ENCODE measurements at places on chromosomes 6 and 20.

GRCh38 chr6:37279366-37280134 lies 21.6 kb upstream of the TMEM217 start:
- DNase-seq = peak; percentile 21

GRCh38 chr6:56572788-56573471 lies 69.8 kb downstream of the DST start:
- no peak for DNase-seq

GRCh38 chr6:76222189-76222588 lies 149.7 kb upstream of the IMPG1 start:
- no peak for DNase-seq

- DNase-seq = no peak
Observed at GRCh38 chr20:60101891-60102281, 143.7 kb downstream of the CDH26 start.

DNA sequence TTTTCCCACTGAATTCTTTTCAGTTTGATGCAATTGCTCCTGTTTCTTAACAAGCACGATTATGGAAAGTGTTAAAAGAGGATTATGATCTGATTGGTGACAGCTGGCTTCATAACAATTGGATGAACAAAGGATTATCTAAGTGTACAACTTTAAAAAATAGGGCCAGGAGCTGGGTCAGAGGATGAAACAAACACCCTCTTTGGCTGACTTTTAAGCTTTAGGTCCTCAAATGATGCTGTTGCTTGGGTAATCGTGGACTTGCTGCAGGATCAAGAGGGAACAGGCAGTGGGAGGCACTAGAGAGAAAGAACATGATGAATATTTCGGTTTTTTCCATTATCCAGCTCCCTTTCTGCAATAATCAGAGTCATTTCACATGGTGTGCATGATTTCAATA lies 35.5 kb upstream of the TMX4 start:
- no peak for DNase-seq

DNA sequence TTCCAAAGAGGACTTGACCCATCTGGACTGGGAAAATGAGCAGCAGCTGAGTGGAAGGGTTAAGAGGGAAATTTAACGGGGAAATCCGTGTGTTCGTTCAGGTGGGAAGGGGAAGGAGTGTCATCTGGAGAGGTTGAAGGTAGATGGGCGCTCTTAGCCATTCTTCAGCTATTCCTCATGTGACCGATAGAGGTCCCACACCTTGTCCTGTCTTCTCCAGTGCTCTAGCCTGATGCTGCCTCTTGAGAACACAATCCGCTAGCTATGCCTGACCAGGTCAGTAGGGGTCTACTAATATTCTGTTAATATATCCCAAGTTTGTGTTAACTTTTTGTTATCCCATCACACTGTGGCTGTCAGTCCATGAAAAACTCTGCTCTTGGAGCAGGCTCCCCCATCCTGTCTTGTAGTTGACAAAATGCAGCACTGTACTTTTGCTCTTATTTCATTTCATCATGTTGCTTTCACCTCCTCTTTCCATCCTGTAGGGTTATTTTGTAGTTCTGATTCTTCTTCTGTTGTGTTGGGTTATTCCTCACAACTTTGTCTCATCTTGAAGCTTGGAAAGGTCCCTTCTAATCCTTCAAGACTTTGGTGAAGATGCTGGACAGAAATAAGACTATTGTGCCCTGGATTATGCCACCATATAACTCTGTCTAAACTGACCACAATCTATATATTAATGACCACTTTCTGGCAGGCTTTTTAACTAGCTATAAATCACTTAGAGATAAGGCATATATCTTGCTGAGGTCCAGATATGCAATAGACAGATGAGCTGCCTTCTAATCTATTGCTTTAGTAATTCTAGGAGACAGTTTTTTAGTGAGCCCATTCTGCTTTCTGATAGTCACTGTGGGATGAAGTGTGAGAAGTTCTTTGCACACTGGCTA lies 123.4 kb upstream of the SUPT3H start:
- DNase-seq = no peak

DNA sequence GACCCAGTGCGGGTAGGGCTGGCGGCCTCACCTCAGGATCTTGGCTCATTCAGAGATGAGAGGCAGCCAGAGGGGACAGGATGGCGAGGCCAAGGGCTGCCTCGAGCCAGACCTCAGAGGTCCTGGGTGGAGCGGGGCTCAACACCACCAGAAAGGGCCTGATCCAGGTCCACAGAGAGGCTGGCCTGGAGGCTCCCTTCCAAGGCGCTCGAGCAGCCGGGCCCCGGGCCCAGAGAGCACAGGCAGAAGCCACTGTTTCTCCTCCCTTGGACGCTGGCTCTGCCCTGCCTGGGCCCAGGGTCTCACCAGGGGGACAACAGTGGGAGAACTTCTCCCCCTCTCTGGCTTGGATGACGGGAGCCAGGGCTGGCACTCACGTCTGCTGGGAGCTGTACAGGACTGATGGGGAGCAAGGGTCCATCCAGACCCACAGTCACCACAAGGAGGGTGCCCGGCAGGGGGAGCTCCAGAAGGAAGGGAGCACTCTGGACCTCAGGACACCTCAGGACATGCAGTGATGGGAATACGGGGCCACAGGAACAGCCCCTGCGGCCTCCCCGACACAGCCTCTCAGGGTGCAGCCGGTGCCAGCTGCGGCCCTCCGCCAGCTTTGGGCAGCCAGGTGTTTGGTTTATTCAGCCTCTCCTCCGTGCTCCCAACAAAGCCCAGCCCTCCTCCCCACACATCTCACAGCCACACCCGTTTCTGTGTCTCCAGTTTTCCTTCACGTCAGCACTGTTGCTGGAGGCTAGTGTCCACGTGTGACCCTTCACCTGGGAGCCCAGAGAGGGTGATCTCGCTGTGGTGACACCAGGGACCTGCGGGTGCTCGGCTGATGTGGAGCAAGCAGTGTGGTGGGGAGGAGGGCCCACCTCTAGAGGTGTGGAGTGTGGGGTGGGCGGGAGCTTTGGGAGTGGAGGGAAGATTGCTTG lies 8.7 kb downstream of the RPS21 start:
- no peak for DNase-seq

GRCh38 chr20:58125726-58126125 lies 102.7 kb downstream of the ANKRD60 start:
- no peak for DNase-seq

DNA sequence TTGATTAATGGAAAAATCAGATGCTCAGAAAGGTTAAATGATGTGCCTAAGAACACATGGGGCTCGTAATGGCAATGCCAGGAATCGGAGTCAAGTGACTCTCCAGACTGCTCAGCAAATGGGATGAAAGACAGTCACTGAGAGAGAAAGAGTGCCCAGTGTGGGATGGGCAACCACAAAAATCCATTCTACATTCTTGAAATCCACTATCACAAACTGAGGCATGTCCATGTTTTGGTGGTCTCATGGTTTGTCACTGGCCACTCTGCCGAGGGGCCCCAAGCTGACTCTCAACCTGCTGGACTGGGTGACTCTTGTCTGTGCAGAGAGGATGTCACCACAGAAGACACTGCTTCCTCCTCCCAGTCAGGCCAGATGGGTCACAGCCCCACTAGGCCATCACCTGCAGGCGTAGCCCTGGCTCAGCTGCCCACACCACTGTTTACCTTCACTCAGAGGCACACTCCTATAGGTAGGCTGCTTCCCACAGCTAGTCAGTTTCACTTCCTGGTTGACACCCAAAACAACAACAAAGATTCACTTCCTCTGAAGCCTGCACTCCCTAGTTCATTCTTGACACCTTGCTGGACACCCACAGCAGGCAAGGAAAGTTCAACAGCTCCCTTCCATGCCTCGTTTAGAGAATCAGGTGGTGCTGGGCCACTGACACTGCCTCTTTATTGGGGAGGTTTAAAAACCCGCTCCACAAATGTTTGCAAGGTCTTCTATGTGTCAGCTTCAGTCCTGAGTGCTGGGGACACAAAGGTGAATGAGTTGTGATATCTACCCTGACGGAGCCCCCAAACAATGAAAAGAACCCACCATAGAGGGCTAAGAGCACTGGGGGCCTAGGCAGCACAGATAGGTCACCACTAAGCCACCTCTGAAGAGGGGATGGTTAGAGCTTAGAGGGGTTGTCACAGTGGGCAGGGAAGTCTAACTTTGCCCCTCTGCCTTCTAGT lies 21.7 kb downstream of the MAP1LC3A start:
- peak; percentile 65 for DNase-seq

DNA sequence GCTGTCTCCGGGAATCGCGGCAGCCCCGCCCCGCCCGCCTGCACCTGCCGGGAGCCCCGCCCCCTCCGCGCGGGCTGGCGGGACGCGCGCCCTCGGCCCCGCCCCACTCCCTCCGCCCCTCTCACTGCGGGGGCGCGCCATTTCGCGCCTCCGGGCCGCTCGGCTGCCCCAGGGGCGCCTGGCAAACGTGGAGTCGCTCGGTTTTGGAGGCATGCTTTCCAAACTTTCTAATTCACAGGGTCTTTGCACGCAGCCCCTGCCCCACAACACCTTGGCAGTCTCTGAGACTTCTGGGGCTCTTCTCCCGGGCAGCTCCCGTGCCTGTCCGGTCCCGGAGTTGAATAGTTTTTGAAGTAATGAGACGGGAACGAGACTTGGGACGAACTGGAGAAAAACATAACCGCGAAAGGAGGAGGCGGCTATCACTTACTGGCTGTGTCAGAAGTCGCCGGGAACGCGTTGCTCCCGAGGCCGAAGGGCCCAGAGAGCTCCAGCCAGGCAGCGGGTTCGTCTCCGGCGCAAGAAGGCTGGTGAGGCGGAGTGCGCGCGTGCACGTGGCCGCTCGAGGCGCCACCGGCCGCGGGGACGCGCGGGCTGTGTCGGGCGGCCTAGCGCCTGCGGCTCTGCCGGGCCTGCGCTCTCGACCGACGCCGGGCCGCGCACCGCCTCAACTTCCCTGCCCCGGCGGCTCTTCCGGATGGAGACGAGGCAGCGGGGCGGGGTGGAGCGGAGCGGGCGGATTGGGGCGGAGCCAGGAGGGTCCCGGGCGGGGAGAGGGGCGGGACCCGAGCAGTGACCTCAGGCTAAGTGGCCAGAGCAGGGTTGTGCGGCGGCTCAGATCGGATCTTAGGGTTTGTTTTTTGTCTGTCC lies at the start of gene MCM9:
Gene MCM9 (minus strand): TSS at position 699 of the 870 bp plus-strand sequence. CDS start 3,436 bp downstream, outside the sequence.
- DNase-seq = peak; percentile 91

- no peak for DNase-seq
Observed at GRCh38 chr6:126048635-126049034, 62.3 kb downstream of the TRMT11 start.

DNA sequence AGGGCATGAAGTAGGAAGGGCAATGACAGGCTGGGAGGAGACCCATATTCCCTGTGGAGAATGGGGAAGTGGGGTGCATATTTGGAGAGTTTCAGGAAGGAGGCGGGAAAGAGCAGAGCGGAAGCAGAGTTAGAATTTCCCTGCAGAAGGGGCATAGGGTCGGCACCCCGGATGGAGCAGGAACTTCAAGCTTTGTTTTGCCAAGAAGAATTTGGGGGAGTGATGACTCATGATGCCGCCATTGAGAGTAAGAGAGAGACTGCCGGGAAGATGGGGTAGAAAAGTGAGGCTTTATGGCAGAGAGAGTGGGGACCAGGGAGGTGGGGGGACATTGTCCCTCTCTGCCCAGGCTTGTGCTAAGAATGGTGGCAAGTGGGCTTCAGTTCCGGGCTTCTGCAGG lies 50.3 kb upstream of the EPB41L1 start:
- no peak for DNase-seq

DNA sequence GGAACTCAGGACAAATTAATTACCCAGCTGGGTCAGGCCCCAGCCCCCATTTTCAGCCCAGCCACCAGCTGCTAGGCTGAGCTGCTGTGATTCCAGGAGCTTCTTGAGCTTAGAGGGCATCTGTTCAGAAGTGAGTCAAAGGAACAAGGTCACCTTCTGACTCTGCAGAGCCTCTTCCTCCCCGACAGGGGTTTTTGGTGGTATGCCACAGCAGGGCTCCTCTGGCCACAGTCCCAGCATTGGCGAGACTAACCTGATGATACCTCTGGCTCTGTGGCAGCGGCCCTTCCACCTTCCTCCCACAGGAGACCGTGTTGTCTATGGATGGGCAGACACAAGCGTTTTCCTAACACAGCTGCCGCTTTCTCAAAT lies 39.7 kb downstream of the ZC3H12D start:
- no peak for DNase-seq

GRCh38 chr6:32447932-32448331 lies 8.2 kb downstream of the HLA-DRA start:
- no peak for DNase-seq

- DNase-seq = no peak
Observed at GRCh38 chr6:96575359-96575758, 12.4 kb downstream of the FHL5 start.

DNA sequence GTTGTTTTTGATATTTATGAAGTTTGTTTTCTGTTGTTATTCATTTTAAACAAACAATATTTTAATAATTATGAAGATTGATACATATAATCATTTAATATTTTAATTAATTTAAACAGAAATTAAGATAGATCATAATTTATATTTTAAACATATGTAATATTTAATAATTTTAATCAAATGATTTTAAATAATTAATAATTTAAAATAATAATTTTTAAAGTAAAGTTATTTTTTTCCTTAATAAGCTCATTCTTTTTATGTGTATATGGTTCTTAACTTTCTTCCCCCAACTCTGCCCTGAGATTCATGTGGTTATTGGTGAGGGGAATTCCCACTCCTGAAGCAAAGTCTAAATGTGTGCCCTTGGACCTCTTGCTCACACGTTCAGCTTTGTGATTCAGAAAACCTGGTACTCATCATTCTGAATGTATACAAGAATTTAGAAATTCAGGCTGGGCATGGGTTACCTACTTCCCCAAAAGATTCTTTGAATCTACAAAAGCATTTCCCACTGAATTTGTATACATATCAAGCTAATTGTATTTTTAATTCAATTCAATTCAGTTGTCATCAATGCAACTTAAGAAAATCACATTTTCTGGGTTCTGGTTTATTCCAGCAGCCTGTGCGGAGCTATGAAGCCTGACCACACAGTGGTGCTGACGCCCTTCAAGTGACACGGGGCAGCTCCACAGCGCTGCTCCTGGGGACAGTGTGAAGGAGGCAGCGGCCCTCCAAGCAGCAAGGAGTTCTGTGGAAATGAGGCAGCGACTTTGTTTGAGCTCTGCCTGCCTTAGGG lies 168.9 kb upstream of the UST start:
- DNase-seq = peak; percentile 78

GRCh38 chr6:137754366-137754765 lies 112.7 kb upstream of the TNFAIP3 start:
- no peak for DNase-seq

- no peak for DNase-seq
Observed at GRCh38 chr20:40602381-40602780, 86.7 kb downstream of the MAFB start.

DNA sequence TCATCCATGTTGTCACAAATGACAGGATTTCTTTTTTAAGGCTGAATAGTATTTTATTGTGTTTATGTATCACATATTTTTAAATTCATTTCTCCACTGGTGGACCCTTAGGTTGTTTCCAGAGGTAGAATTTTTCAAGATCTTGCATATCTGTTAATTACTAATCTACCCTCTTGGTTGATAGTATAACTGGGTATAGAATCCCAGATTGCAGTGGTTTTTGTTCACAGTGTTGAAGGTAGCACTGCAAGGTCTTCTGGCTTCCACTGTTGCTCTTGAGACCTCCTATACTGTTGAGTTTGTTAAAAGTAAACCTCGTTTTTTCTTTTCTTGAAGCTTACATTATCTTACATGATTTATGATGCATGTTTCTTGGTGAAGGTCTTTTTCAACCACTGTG lies 22.9 kb downstream of the CDC5L start:
- DNase-seq = no peak
